ENCODE measurements at places on chromosomes 3 and 15.

DNA sequence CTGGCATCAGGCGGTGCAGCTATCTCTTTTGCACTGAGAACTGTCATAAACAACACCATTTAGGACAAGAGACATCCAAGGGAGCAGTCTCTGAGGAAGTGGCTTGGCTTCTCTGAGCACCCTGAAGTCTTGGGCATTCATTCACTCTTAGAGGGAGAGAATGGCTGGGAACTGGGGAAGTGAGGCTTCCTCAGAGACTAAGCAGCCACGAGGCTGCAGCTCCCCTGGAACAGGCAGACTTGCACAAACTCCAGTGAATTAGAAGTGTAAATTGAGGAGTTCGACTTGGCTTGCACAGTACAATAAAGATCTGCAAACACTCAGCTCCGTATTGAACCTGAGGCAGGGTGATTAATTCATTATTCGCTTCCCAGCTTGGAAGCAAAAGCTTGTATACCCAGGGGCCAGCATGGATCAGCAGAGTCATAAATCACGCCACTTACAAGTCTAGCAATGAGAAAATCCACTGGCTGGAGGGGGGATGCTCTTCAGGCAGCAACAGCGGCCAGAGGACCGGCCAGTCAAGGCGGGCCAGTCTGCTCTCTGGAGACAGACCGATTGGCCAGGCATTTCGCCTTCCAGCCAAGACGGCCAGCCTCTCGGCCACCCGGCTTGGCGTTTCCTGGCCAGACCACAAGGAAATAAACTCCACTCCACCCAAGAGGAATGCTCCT is 118.8 kb upstream of the ADPGK start:
- no peak for DNase-seq

GRCh38 chr15:39381517-39381916 is 199.4 kb upstream of the THBS1 start:
- no peak for DNase-seq

GRCh38 chr3:167864552-167864874 is 129.0 kb downstream of the SERPINI1 start:
- no peak for DNase-seq

DNA sequence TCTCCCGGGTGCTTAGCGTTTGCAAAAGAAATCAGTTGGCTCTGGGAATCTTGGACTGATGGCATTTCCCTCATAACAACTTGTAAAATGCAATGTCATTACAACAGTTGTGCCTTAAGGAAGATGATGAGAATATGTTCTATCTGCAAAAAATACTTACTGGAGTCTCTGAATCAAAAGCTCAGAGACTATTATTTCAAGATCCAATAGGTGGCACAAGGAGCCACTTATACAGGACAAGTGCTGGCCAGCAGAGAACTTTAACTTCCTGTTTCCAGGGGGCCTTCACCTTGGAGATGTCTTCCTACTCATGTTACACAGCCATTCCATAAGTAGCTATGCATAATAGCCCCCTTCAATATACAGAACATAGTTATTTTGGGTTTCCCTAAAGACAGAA is 8.9 kb upstream of the RPS27L start:
- DNase-seq, result no peak

GRCh38 chr3:43692971-43693370 is 2.2 kb downstream of the ABHD5 start:
- no peak for DNase-seq

- DNase-seq, result no peak
These were observed 380.6 kb upstream of the C2CD4B start for GRCh38 chr15:62545467-62546227.

- DNase-seq, result no peak
These were observed 318.5 kb downstream of the EDEM1 start for GRCh38 chr3:5505997-5506396.

- no peak for DNase-seq
These were observed 12.8 kb upstream of the WDR49 start for GRCh38 chr3:167666563-167666962.

DNA sequence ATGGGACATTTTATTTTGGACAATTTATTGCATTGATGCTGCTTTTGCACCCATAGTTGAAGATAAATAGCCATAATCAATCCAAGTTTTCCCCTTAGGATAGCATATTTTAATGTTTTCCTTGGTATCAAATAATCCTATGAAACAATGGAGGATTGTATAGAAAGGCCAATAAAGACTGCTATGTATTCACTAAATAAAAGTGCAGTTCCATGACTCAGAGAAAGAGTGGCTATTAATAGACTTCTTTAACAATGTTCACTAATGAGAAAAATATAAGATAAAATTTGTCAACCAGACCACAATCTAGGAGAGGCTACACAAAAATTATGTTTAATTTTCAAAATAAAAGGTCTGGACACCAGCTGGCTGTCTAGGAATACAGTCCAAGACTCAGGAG is 560.9 kb upstream of the AGTR1 start:
- no peak for DNase-seq

DNA sequence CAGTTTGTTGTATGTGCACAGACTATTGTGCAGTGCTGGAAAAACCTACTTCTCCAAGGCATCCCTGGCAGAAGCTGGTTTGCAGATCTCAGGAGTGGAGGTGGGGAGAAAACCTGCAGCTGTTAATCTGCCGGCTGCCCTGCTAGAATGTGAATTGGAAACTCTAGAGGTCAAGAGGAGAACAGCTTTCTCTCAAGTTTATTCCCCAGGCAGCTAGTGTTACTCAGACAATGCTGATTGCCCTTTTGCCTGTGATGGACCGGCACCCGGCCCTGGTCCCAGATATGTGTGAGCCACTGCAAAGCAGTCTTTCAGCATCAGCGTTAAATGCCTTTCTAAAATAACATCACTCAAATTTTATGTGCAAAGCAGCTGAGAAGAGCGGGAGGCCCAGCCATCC is 129.7 kb upstream of the TPM1 start:
- no peak for DNase-seq

DNA sequence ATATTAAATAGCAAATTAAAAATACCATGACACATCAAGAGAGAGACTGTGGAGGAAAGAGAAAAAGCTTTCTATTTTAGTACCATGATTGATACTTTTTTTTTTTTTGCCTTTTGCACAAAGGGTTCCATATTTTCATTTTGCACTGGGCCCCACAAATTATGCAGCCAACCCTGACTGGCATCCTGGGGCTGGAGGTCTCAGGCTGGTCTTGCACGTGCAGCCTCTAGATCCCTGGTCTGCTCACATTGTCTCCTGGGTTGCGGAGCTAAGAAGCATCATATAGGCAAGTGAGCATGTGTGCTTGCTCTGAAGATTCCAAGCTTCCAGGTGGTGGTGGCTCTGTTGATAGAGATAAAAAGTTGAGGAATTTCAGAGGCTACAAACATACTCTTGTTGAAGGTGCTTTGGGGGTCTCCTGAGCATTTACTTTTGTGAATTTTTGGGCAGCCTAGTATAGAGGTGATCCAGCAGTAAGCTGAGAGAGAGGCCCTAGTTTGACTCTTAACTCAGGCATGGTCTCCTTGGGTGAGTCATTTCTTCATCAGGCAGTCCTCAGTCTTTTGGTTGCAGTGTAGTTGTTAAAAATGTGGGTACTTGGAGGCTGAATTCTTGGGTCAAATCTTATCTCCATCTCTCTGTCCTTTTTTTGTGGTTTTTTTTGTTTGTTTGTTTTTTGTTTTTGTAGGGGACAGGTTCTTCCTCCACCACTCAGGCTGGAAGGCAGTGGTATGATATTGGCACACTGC is 31.3 kb downstream of the SMAD3 start:
- DNase-seq, result no peak

DNA sequence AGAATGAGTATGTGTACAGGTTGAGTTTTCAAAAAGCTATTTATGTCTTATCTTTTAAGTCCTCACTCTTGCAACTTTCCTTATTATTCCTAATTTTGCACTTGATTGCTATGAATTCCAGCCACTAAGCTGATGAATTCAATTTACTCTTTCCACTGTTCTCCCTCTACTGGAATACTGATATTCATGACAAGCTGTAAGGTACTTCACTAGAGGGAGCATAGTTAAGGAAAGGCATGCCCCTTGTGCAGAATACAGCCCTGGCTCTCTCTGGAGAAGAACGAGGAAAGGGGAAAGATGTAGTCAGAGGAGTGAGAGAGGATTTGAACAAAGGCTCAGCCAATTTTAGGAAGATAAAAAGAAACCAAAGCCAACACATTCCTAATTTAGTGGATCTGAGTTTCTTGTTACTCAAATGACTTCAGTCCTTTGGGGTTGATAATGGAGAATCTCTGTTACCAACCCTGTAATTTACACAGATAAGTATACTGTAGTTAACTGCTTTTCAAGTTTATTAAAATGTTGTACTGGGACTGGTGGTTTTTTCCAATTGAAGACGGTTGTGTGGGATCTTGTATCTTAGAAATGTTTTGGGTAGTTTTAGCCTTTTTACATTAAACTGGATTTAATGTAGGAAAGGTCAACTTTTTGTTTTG is 4.0 kb downstream of the SCAANT1 start:
- DNase-seq, result no peak

- no peak for DNase-seq
These were observed 243.5 kb upstream of the MANF start for GRCh38 chr3:51141573-51141972.

DNA sequence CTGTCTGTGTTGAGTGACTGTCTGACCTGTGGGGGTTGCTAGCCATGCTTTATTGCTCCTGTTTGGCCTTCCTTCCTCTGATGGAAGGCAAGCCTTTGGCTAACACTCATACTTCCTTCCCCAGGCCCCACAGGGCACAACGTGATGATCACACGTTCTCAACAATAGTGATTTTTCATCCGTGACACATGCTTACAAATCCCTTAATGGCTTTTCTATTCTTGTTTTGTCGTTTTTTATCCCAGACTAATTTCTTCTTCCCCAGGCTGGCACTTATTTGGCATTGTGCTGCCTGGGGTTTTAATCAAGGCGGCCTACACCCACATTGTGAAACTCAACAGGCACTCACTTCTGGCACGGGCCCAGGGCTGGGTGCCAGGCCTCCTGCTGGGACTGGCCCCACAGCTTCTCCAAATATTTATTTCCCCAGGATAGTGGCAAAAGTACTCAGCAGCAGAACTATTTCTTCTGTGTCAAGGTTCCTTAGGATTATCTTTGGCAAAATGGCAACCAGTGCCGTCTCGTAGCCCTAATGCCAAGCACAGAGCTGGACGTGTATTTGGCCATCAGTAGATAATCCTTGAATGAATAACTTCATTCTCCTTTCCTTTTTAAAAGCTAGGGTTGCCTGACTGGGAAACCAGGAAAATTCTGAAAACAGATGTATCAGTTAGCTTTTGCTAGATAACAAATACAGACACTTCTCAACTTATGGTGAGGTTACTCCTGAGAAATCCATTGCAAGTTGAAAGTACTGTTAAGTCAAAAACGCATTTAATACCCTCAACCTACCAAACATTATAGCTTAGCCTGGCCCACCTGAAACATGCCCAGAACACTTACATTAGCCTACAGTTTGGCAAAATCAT is 30.6 kb downstream of the CMTM7 start:
- no peak for DNase-seq

- DNase-seq, result no peak
These were observed 50.0 kb upstream of the CORO2B start for GRCh38 chr15:68528626-68529290.

- DNase-seq, result no peak
These were observed 14.8 kb downstream of the KLHL6 start for GRCh38 chr3:183540501-183541234.

GRCh38 chr3:60277361-60277800 is 973.9 kb downstream of the FHIT start:
- DNase-seq, result no peak

- no peak for DNase-seq
These were observed 467.9 kb upstream of the ATP11B start for GRCh38 chr3:182325213-182325950.

DNA sequence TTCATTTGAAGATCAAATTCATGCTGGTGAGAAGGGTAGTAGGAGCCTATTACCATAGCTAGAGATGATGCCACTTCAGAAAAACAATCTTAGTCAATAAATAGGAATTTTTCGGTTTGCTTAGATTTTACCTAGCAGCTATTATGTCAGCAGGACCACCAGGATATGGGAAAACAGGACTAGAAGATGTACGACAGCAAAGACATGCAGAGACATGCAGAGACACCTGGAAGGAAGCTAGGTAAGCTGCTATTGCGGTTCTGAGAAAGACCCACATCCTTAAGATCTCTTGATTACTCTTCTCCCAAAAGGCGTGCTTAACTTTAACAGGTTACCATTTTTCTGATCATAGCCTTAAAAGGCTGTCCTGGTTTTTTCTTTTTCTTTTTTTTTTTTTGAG is 64.8 kb upstream of the THSD4 start:
- no peak for DNase-seq

DNA sequence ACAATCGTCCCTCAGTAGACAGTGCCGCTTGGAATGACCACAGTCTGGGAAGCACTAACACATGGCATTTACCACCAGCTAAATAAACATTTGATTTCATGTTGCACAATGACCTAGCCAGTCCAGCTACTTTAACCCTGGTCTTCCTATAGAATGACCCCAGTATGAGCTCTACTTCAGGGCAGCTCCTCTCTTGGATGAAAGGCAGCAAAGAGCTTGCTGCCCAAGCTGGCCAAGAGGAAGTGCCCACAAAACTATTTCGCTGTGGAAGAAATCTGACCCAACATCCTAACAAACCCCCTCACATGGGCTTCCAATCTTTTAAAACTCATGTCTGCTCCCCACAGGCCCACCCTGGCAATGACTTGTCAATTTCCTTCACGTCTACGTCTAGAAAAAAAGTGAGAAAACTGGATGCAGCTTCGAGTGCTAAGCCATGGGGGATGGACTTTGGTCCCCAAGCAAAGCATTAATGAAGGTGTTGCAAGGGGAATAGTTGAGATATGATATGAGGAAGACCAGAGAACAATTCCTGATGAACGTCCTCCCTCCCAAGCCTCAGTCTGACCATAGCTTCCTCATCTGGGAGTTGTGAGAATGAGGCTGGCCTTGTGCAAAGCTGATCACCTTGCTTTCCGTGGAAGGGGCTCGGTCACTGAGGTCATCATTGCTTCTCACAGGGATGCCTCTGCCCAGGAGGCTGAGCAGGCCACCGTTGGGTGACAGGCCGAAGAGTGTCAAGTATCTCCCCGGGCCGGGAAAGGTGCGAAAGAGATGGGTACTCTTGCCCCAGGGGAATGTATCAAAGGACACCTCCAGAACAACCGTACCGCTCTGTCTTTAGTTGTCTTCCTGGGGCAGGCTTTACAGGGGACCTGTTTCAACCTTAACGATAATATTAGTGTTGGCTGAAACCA is 964 bp downstream of the SLC25A20 start:
- DNase-seq, result no peak

DNA sequence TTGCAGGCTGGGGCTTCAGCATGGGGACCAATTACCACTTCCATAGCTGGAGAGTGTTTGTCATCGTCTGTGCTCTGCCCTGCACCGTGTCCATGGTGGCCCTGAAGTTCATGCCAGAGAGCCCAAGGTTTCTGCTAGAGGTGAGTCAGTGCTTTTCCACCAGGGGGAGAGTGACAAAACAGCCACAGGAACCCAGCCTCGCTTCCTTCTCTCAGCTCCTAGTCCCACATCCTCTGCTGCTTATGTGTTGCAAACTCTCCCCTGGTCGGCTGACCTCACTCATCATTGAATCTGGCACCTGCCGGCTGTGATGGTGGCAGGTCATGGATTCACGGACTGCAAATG is 158.3 kb downstream of the SV2B start:
- DNase-seq, result no peak
